Muscle of arm (tissue), 14 donors: ENCODE measurements at places on chromosomes 5 and 9.

DNA sequence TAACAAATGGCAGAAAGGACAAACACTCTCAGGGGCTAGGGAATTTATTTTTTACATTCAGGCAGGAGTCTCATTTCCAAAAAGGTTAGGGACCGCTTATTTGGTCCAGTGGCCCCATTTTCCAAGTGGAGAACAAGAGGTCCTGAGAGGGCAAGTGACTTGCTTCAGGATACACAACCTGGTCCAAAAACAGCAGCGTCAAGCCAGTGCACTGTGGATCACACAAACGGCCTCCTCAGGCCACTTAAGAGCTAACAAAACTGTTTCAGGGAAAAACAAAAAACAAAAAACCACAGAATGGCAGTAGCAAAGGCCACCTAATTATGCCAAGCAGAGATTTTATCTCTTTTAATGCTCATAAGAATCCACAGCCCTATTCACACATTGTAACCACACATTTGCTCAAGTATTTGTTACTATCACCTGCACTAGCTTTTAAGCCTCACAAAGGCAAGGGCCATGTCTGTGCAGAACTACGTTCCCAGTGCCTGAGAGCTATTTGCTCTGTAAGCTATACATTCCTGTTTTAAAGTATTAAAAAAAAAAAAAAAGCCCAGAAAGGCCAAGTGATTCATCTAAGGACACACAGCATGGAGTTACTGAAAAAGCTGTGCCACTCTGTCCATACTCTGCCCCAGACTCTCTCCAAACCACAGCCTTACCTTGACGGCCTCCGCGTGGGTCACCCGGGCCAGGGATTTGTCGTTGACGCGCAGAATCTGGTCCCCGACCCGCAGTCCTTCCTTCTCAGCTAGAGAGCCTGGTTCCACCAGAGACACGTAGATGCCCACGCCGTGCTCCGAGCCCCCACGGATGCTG is 1.5 kb downstream of the WHRN start:
- no peak for DNase-seq

DNA sequence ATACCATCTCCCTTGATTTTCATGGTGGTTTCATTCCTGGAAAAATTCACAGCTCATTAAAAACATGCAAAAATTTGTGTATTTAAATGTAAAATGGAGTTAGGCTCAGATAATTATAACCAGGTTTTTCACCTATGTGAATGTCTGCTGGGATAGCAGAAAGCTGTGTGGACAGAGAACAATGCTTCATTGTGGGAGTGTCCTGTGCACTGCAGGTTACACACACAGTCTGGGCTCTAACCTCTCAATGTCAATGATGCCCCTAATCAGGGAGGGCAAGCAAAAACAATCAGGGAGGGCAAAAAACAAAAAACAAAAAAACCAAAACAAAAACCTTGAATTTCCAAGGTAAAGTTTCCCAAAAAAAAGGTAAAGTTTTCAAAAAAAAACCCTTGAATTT is 158.9 kb upstream of the KLF9 start:
- DNase-seq = no peak

GRCh38 chr5:21164425-21164824 is 1176.4 kb upstream of the CDH18 start:
- no peak for DNase-seq

DNA sequence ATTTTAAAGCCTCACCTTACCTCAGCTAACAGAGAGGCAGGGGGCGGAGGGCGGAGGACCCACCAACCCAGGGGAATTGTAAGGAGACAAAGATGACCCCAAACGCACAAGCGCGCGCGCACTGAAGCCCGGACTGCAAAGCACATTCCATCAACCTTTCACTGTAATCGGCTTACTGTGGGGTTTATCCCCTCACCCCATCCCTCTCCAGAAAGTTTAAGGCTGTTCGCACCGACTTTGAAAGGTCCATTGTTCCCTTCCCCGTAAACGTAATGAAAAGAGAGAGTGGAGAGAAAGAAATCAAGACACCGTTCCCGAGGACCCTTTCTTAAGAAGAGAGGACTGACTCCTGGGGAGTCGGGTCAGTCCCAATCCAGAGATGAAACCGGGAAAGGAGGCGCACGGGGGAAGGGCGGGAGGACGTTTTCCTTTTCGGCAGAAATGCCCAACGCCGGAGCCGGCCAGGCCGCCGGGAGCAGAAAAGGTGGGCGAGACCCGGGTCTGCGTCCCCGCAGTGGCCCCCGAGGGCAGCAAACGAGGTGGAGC is 464 bp downstream of the CEMIP2 start:
- peak; percentile 49 for DNase-seq

DNA sequence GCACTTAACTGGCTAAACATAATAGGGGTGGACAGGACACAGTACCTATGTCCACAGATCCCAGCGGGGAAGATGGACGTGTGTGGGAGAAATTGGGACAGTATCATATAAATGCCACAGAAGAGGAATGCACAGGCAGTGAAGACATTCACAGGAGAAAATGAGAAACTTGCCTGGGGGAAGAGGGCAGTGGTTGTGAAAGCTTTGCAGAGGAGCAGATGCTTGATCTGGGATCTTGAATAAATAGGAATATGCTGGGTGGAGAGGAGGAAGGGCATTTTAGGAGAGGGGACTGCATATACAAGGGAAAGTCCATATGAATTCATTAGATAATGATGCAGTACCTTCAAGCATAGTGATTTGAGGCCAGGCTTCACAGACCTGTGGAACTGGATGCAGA is 13.6 kb downstream of the TMEM268 start:
- DNase-seq = no peak

DNA sequence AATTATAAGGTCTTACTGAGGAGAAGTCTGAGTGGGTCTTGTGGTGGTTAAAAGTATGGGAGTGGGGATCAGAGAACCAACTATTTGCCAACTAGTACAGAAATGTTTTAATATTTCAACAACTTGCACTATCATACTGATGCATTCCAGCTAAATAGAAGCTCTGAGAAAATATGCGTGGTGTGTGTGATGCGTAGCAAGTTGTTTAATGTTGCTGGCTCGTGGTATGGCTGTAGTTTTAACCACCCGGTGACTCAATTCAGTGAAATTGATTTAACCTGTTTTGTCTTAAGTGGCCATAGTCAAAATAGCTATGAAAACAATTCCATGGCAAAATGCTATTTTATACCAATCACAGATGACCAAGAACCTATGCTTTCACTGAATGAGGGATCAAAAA is 176.5 kb upstream of the SLC24A2 start:
- no peak for DNase-seq

- no peak for DNase-seq
Observed at GRCh38 chr9:14242150-14242805, 71.7 kb downstream of the NFIB start.

GRCh38 chr9:33285502-33285901 is 4.8 kb upstream of the NFX1 start:
- DNase-seq = no peak

GRCh38 chr9:90515510-90515909 is 127.1 kb downstream of the DIRAS2 start:
- DNase-seq = no peak

DNA sequence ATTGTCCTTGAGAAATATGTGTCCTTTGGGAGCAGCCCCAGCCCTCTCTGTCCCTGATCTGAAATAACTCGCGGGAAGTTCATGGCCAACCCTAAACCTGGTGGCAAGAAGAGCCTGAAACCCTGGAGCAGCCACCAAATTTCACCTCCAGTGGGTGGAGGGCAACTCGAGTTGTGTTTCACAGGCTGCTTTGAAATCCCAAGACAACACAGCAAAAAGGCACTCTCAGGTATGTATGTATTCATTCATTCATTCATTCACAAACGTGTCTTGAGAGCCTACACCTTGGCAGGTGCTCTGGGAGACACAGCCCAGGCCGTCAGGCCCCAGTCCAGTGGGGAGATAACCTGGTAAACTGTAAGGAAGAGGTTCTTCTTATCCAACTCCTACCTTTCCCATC is 35.7 kb upstream of the ALDH1B1 start:
- DNase-seq = no peak

DNA sequence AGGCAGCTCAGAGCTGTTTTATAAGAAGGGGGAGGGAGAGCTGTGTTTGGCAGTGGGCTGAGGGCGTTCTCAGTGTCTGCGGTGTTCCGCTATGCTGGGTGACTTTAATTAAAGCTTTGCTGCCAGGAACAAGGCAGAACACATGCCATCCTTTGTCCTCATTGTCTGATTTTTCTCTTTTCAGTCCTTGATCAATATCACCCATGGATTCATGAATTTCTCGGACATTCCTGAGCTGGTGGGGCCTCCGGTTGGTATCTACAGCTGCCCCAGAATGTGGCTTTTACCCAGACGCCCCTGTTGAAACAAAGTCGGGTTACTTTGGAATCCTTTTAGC is 66.5 kb upstream of the TGFBR1 start:
- DNase-seq = no peak

- DNase-seq = no peak
Observed at GRCh38 chr9:34451545-34451944, 6.8 kb downstream of the FAM219A start.

DNA sequence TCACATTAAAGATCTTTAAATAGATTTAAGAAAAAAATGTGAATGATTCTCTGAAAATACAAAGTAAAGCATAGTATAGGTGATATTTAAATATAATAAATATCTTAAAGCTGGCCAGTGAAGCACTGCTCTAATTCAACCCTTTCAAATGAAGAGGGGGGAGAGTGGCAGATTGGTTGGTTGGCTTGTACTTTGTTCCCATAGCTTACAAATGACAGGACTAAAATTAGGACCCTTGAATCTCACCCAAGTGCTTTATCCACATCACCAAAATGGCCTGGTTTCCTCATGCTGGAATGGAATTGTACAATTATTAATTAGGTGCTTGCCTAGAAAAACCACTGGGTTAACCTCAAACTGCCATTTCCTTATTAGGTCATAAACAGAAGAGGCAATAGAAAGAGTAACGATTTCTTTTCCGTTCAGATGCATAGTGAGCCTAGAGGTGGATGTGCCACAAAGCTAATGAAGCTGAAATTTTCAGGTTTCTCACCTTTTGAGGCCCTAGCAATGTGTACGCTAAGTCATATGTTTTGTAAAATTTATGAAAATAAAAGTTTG is 354.5 kb upstream of the CDH6 start:
- DNase-seq = no peak

GRCh38 chr9:95887926-95888497 is 12.5 kb downstream of the ERCC6L2 start:
- no peak for DNase-seq

- DNase-seq = no peak
Observed at GRCh38 chr9:91208837-91209236, 152.9 kb downstream of the AUH start.
